ENCODE measurements at places on chromosomes 16 and 17.

DNA sequence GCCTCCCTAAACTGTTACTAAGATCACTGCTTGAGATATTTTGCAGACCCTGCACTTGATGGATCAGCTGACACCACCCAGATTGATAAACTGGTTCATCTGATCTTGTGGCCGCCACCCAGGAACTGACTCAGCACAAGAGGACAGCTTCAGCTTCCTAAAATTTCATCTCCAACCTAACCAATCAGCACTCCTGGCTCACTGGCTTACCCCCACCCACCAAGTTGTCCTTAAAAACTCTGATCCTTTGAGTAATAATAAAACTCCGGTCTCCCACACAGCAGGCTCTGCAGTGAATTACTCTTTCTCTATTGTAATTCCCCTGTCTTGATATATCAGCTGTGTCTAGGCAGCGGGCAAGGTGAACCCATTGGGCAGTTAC, 174.8 kb downstream of the UTP18 start:
- no peak for DNase-seq

- no peak for DNase-seq
Observed at GRCh38 chr16:16909126-16909525, 530.2 kb downstream of the NPIPA7 start.

- peak; percentile 72 for DNase-seq
Observed at GRCh38 chr17:42667088-42667951, 8.2 kb downstream of the TUBG2 start.

DNA sequence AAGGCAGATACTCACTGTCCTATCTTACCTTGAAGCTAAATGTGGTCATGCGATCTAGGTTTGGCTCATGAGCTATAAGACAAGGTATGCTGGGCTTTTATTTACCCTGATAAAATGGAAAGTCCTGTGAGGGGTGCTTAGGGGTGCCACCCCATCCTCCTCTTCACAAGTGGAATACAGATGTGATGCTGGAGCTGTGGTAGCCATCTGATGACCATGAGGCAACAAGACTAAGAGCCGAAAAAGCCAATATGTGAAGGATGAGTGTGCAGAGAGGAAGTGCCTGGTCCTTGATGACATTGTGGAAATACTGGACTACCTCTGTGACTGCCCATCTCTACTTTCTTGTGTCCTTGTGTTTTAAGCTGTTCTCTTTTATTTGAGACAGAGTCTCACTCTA, 58.1 kb upstream of the TMC5 start:
- DNase-seq: no peak

GRCh38 chr17:45907750-45908395, 13.5 kb downstream of the MAPT start:
- DNase-seq: no peak

- no peak for DNase-seq
Observed at GRCh38 chr17:14061666-14062560, 7.4 kb upstream of the COX10 start.

- no peak for DNase-seq
Observed at GRCh38 chr17:8436844-8437171, 1.1 kb downstream of the NDEL1 start.

DNA sequence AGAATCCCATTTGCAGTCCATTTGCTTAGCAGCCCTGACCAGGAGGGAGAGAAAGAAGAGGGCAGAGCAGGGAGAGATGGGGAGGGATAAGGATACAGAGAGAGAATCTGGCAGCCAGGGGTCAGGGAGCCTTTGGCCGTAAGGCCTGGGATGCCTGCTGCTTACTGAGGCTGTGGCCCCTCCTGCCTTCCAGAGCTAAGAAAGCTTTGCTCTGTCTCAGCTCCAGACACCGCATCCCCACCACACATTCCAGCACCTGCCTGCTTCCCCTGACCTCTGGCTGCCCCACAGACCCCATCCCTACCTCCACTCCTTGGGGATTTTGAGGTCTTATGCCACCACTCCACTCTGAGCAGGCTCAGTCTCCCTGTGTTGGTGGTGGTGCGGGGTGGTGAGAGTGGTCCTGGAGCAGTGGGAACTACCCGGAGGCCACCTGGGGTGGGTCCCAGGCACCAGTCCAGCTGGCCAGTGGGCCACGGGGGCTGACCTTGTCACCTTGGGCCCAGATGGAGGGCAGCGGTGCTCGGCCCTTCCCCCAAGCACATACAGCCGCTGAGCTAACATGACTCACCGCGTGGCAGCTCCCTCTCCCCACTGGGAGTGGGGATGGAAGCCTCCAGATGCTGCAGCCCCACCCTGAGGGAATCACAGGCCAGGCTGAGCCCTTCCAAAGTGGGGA, 58.3 kb downstream of the RAI1 start:
- DNase-seq: peak; percentile 46

- no peak for DNase-seq
Observed at GRCh38 chr17:4607773-4608187, 23.5 kb downstream of the SMTNL2 start.

DNA sequence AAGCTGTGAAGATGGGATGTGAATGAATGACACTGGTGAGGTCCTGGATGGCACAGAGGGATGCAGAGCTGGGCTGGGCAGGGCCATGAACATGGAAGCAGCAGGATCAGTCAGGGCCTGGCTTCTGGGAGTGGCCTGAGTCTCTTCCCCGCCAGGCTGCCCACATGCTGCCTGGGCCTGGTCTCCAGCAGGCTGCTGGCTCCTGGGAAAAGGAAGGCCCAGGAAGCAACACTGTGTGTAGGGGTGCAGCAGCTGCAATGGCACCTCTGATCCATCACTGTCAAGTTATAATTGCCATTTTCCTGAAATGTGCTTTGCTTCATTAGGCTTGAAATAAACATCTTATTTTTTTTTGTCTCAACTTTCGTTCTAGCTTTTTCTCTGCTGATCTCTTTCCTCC, 260.2 kb upstream of the N4BP1 start:
- DNase-seq: no peak

DNA sequence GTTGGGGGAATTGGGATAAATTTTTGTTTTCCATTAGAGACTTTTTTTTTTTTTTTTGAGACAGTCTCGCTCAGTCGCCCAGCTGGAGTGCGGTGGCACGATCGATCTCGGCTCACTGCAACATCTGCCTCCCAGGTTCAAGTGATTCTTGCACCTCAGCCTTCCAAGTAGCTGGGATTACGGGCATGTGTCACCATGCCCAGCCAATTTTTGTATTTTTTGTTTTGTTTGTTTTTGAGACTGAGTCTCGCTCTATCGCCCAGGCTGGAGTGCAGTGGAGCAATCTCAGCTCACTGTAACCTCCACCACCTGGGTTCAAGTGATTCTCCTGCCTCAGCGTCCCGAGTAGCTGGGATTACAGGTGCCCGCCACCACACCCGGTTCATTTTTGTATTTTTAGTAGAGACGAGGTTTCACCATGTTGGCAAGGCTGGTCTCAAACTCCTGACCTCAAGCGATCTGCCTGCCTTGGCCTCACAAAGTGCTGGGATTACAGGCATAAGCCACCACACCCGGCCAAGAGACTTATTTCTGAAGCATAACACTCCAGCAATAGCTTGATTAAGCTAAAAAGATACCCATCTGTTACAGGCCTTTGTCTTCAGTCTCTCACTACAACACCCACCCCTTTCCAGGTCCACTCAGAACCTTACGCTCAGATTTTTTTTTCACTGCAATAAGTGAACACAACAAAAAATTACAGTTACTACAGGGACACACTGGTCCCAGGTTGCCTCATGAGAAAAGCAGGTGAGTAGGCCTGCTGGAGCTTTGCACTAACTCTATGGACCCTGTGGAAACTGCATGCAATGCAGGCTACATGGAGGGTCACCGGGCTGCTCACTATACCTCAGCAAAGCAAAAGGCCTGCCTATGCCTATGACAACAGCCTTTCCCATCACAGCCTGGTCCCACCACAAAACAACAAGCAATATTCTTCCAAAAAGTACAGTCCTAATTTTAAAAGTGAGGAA, 34.6 kb downstream of the KANSL1 start:
- DNase-seq: no peak

GRCh38 chr16:87393680-87394055, 1.5 kb downstream of the MAP1LC3B start:
- DNase-seq: no peak
